B cell (primary cell): ENCODE measurements at places on chromosomes 4 and X. TPM values are rescaled to one million over a fixed set of nuclear protein-coding genes. Genes with fewer than 3 reads are reported as not detected.

- no peak overlapping the region for H3K27ac ChIP-seq
- peaks cover 2% of the 10 kb centered on the region for H3K27me3 ChIP-seq
- no peaks in the 10 kb centered on the region for H3K36me3 ChIP-seq
- H3K4me3 ChIP-seq: no peak overlapping the region
These were observed 14.8 kb downstream of the AMTN start for GRCh38 chr4:70533211-70533610.

DNA sequence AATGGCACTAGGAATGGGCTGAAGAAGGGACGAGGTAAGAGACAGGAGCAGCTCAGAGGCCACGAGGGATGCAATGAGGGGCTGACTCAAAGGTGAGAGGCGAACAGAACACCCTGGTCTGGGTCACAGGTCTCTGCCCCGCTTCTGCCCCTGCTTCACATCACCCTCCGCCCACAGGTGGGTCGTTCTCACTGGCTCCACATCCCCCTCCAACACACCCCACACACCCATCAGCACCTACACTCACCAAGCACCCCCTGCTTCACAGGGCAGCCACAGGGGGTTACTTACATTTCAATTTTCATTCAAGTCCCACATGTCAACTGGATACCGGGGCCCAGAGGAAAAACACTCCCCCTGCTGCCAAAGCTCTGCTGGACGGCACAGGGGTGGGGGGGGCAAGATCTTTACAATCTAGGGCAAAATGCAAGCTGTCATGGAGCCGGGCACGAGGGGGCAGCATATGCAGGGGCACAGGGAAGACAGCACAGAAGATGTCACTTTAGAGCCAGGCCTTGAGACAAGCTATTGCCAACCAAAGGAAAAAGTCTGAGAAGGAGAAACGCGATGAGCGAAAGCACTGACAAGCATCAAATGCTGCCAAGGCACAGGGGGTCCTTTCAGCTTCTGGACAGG, 94.0 kb downstream of the AFAP1 start:
- no peaks in the 10 kb centered on the region for H3K36me3 ChIP-seq
- H3K4me3 ChIP-seq: no peak overlapping the region
- H3K27me3 ChIP-seq: no peaks in the 10 kb centered on the region
- no peaks in the 10 kb centered on the region for H3K4me1 ChIP-seq
- DNase-seq: no peak

- peak overlapping the region; percentile 88 for H3K4me3 ChIP-seq
- H3K27me3 ChIP-seq: no peaks in the 10 kb centered on the region
- H3K4me1 ChIP-seq: peaks cover 16% of the 10 kb centered on the region
- no peak overlapping the region for H3K27ac ChIP-seq
- H3K36me3 ChIP-seq: no peaks in the 10 kb centered on the region
These were observed 586 bp downstream of the HERC5 start for GRCh38 chr4:88457307-88458103.

DNA sequence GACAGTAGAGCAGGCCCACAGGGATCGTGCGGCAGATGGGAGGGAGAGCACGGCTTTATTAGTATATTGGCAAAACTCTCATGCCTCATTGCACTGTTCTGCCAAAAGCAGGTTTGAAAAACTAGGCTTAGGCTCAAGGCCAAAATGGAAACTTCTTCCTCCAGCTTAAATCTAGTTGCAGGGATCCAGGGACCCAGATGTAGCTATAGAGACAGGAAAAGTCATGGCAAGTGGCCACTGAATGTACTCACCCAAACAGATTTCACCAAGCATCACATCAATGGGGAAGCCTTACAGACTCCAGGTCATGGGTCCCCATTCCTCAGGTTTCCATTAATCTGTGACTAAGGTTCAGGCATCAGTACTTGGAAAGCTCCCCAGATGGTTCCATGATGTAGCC, 149.2 kb downstream of the STK32B start:
- DNase-seq: no peak
- no peak overlapping the region for H3K4me3 ChIP-seq
- no peaks in the 10 kb centered on the region for H3K4me1 ChIP-seq
- H3K27me3 ChIP-seq: no peaks in the 10 kb centered on the region
- H3K36me3 ChIP-seq: no peaks in the 10 kb centered on the region

DNA sequence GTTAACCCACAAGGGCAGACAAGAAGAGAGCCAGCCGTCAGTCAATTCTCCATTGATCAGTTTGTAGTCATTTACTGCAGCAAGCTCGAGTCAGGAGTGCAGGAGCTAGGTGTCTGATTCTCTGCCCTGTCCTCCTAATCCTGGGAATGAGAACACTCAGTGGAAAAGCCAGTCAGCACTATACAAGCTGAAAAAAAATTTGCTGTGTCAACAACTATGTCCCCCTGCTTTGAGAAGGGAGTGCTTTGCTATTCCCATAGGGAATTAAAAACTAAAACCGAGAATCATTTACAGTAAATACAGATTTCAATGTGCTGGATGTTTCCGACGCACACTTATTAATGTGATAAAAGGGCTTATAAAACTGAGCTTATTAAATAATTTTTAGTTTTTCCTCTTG, 84.2 kb downstream of the GRIA2 start:
- H3K27ac ChIP-seq: no peak overlapping the region
- H3K4me3 ChIP-seq: no peak overlapping the region
- DNase-seq: no peak
- no peaks in the 10 kb centered on the region for H3K4me1 ChIP-seq
- H3K36me3 ChIP-seq: no peaks in the 10 kb centered on the region
- H3K27me3 ChIP-seq: no peaks in the 10 kb centered on the region

DNA sequence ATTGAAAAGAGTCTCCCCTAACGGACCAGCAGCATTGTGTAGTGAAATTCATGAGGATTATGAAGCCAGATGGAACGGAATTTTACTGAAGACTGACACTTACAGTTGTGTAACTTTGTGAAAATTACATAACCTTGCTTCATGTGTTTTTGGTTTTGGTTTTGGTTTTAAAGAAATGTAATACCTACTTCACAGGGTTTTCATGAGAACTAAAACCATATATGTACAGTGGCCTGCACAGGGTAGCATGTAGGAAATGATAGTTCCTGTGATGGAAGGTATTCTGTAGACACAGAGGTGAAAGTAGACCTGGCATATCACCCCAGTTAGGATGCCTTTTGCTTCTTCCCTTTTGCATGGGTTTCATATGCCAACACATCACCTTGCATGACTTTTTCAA, 247.0 kb downstream of the BANK1 start:
- H3K27me3 ChIP-seq: no peaks in the 10 kb centered on the region
- H3K4me3 ChIP-seq: no peak overlapping the region
- H3K27ac ChIP-seq: no peak overlapping the region
- no peaks in the 10 kb centered on the region for H3K4me1 ChIP-seq
- peaks cover 10% of the 10 kb centered on the region for H3K36me3 ChIP-seq

DNA sequence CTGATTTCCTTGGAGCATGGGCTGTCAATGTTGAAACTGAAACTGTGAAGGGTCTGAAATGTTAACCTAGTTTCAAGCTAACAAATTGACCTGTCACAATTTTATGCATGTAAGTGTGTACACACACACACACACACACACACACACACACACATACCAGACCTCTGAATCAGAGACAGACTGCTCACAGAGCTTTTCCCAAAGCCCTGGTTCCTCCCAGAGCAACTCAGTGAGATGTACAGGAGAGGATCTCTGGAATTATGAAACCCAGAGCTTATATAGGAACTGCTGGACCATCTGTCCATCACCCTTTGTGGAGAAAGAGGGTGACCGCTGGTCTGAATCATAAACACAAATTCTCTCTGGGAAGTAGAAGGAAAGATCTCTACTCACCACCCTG, 228.1 kb upstream of the PRPS2 start:
- no peak overlapping the region for H3K27ac ChIP-seq
- H3K4me1 ChIP-seq: no peaks in the 10 kb centered on the region
- no peaks in the 10 kb centered on the region for H3K36me3 ChIP-seq
- no peak overlapping the region for H3K4me3 ChIP-seq

Gene USP17L30
- not detected in 2 replicates for total RNA-seq

Gene PSAPL1
- total RNA-seq: not detected in 2 replicates

DNA sequence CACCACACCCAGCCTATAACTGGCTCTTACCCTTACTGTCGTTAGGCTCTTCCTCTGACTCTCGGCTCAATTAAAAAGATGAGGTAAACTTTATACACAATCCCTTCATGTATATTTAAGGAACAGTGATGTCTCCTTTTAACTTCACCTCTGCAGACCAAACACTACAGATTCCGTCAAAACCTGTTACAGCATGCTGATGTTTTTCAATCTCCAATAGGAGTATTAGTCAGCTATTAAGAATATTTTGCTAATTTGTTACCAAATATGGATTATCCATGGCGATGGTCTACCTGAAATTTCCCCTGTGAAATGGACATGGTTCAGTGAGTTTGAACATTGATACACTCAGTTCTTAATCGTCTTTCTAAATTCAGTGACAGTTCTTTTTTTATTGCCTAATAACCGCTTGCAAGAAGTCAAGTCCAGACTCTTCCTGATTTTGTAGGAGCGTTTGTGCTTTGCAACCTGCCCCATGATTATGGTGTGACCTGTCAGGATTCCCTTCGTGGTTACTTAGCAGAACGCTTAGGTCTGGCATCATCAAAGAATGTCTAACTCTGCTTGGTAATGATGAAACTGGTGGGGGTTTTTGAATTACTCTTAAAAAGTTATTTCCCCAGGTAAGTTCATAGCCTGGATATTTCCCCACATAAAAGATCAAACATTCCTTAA, 72.2 kb upstream of the STOX2 start:
- DNase-seq: no peak
- no peak overlapping the region for H3K4me3 ChIP-seq
- H3K27me3 ChIP-seq: no peaks in the 10 kb centered on the region
- H3K27ac ChIP-seq: no peak overlapping the region

GRCh38 chrX:21529771-21530170, 128.4 kb downstream of the KLHL34 start:
- H3K4me3 ChIP-seq: no peak overlapping the region
- no peaks in the 10 kb centered on the region for H3K4me1 ChIP-seq
- no peaks in the 10 kb centered on the region for H3K27me3 ChIP-seq

DNA sequence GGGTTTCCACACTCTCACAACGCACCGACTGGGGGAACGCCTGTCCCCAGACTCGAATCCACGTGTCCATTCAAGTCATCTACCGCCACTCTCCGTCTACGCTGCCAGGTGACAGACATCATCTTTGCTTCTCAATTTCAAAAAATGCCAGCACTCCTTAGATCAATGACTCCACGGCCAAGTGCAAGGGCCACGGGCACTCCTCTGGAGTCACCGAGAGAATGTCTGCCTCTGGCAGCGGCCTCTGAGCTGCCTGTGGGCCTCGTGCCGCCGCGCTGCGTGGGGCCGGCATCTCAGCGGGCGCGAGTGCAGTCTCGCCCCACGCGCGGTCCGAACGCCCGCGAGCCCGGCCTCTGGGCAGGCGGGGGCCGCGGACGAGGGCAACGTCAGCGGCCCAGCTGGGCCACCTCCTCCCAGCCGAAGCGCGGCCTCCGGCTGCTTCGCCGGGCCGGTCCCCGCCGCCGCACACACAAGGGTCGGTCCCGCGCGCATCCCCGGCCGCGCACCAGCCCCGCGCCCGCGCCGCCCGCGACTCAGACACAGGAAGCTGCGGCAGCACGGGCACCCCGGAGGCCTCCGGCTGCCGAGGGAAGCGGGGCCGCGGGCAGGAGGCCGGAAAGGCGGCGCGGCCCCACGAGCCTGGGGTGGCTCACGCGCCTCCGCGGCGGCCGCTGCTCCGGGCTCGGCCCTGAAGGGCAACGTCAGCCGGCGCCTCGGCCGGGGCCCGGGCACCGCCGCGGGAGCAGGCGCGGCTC, 450 bp downstream of the ACSL1 start:
- peak; percentile 61 for DNase-seq
- H3K36me3 ChIP-seq: no peaks in the 10 kb centered on the region
- peak overlapping the region; percentile 94 for H3K4me3 ChIP-seq
- no peak overlapping the region for H3K27ac ChIP-seq

DNA sequence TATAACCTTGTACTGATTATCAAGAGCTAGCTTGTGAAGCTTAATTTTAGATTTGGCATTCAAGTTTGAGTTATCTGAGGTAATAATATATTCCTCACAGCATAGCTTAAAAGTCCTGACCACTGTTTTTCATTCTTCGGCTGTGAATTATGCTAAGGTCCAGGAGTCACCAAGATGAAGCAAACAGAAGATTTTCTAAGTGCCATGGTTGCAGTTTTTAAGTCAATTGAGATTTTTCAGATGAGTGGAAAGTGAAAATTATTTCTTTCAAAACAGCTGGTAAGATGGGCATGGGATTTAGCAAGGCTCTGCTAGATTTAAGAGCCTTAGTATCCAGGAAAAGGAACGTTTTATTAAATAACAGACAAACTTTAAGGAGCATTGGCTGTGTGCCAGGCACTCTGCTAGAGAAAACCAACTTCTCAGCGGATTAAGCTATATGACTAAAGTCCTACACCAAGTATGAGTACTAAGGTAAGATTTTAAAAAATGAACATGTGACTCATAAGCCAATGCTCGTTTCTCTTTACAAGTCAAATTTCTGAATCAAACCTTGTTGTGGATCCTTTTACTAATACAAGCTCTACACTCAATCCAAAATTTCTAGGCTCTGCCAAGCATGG, 149.9 kb upstream of the IL15 start:
- no peaks in the 10 kb centered on the region for H3K36me3 ChIP-seq
- no peak overlapping the region for H3K27ac ChIP-seq
- H3K4me3 ChIP-seq: no peak overlapping the region
- no peak for DNase-seq
- no peaks in the 10 kb centered on the region for H3K27me3 ChIP-seq

- H3K4me3 ChIP-seq: no peak overlapping the region
- H3K4me1 ChIP-seq: no peaks in the 10 kb centered on the region
- no peaks in the 10 kb centered on the region for H3K36me3 ChIP-seq
- no peaks in the 10 kb centered on the region for H3K27me3 ChIP-seq
These were observed 60.5 kb upstream of the C1GALT1C1 start for GRCh38 chrX:120690344-120690743.

Gene SPANXN3
- total RNA-seq: not detected in 2 replicates
